Amygdala (tissue), 56 donors: ENCODE measurements at places on chromosomes 3 and 15.

- DNase-seq: no peak
Observed at GRCh38 chr15:38589502-38589901, 24.9 kb upstream of the RASGRP1 start.

DNA sequence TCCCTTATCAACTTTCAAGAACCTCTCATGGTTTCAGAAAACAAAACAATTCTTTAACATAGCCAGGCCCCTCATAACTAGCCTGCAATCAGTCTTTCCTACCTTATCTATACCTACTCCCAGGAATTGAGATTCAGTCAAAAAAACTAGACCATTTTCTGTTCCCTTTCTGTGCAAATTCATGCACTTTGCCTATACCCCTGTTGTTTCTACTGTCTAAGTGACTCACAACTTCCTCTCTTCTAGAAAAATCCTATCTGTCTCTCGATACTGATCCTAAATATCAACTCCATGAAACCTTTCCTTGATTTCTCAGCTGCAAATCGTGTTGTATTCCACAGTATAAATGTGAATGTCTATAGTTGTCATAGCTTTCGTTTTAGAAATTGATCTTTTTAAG lies 10.9 kb upstream of the IL1RAP start:
- DNase-seq: no peak

DNA sequence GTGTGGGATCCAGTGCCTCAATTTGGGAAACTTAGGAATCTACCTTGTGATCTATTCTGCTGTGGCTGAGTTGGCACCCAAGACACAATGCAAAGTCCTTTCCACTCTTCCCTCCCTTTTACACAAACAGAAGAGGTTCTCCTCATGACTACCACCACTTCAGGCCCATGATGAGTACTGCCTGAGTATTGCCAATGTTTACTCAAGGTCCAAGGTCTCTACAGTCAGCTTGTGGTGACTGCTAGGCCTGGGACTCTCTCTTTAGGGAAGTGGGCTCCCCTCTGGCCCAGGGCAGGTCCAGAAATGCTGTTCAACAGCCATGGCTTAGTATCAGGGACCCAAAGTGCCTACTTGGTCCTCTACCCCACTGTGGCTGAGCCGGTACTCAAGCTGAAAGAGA lies 56.8 kb upstream of the PEX5L start:
- DNase-seq: no peak

GRCh38 chr3:152307829-152308474 lies 39.2 kb downstream of the MBNL1 start:
- DNase-seq: no peak

DNA sequence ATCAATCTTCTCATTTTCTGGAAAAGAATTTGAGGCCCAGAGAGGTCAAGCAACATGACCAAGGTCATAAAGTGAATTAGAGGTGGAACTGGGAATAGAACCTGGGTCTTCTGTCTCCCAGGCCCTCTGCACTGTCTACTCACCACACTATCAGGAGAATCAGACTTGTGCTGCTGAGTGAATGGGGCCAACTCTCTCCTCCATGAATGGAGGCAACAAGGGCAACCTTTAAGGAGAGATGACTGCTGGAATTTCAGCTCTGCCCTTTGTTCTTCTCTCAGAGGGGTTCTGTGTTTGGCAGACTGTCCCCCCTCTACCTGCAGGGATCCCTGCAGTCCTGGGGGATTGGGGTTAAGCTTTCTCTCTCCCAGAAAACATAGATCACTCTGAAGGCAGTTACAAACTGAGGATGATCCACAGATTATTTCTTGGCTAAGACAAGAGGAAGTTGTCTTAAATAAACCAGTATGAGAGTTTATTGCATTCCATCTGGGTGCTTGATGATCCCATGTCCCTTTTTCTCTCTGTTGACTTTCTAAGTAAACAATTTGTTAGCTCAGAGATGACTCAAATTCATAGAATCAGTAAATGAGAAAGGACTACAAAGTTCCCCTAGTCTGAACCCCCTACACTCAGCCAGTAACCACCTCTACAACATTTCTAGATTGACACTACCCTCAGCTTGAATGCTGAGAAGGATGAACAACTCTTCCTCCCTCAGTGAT lies 99.0 kb upstream of the LIPC start:
- no peak for DNase-seq

- DNase-seq: no peak
Observed at GRCh38 chr3:148971401-148972163, 19.8 kb upstream of the GYG1 start.

- no peak for DNase-seq
Observed at GRCh38 chr3:58340594-58341244, 8.0 kb downstream of the PXK start.

- no peak for DNase-seq
Observed at GRCh38 chr3:171293142-171293782, 166.9 kb downstream of the TNIK start.

DNA sequence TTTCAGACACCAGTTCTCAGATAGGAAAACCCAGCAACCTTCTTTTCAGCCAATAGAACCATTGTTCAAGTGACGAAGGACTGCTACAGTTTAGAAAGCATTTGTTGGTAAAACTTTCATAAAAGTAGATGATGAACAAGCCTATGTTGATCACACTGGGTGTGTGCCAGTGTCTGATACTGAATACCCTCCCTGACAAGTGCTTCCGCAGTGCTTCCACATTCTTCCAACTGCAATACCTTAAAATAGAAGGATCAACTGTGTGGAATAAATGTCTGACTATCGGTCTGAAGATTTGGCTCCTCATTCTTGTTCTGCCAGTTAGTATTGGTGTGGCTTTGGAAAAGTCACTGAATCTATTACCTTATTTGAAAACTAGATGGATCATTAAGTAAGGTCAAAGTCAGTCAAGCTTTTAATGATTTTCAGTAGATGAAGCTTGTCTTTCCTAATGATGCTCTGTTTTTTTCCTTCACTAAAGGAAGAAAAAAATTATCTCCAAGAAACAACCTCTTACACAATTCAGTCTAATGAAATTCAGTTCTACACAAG lies 479.4 kb upstream of the CBLB start:
- no peak for DNase-seq

GRCh38 chr3:138438896-138439295 lies 4.5 kb downstream of the ESYT3 start:
- DNase-seq: no peak

DNA sequence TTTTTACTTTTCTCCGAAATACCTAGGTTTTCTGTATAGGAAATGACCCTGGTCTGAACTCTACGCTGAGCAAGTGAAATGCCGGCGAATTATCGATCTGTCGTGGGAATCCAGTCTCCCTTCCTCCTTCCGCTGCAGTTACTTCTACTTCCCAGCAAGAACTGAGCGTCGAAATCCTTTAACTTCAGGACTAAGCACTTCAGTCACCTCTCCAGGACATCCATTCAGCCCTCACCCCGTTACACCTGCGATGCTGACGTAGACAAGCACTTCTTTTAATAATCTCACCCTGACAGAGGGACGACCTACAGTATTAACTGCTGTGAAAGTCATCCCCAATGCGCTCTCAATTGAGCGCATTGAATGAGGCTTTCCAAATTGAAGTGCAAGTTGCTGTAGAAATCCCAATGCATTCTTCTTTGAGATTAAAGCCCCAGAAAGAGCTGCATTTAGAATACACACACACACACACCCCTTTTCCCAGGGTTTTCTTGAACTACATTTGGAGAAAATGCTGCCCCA lies 1.3 kb downstream of the TOP2B start:
- DNase-seq: no peak

GRCh38 chr3:168796339-168796738 lies 700.6 kb upstream of the GOLIM4 start:
- DNase-seq: no peak

DNA sequence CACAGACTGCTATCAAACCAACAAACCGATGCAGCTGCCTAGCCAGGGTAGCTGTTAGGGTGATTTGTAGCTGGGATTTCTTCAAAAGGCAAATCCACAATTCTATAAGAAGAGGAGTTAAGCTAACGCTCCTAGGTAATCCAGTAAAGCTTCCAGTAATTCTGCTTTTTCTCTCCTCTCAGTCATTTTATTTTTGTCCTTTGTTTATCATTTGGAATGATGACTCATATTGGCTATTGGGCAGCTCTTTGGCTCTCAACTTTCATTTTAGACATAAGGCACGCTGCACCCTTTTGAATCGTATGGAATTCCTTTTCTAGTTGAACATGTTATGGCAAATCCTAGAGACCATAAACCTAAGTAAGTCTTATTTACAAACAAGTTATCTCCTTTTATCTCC lies 53.2 kb upstream of the PPARG start:
- DNase-seq: no peak

- no peak for DNase-seq
Observed at GRCh38 chr3:14957925-14958324, 10.5 kb downstream of the NR2C2 start.

GRCh38 chr3:175065497-175065896 lies 206.4 kb downstream of the NAALADL2 start:
- no peak for DNase-seq

DNA sequence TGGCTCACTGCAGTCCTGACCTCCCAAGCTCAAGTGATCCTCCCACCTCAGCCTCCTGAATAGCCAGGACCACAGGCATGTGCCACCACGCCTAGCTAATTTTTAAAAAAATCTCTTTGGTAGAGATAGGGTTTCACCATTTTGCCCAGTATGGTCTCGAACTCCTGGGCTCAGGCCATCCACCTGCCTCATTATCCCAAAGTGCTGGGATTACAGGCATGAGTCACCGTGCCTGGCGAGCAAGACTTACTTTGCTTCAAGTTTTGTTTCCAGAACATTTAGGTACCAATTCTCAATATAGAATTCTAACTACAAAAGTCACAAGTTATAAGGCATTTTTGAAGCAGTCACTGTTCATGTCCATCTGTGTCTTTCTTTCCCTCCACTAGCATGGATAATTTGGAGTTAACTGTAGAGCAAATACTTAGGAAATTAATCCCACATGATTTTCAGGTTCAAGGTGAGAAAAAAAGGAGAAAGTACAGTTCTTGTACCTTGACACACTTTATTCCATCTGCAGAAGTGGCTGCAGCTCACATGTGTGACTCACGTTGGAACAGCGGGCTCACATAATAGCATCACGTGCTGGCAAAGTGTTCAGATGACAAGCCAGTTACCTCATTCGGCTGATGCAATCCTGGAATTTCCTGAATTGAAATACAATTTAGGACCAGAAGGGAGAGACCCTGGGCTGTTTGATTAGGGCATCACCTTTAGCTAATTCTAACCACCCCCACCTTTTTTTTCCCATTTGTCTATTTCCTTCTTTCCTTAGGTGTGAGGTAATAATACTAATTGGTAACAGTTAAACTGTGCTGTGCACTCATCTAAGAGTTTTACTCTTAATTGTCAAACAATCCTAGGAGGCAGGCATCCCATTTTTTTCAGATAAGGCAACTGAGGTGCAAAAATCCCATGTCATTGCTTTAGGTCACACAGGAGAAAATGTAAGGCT lies 46.9 kb upstream of the NEDD4 start:
- DNase-seq: no peak

DNA sequence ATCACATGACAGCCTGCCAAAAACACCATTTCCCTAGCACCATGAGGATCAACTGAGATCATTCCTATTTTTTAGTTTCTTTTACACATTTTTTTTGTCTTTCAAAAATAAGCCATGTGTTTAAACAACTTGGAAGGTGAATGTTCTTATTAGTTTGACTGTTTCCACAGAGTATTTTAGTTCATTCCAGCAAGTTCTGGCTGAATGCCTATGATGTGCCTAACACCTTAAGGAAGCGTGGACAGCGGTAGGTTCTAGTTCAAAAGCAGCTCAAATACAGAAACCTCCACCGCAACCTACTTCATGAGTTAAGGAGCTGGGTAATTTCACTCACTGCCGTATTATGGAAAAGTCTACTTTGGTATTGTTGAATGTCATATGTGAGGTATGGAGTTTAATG lies 101.3 kb upstream of the ADAMTS9 start:
- no peak for DNase-seq

DNA sequence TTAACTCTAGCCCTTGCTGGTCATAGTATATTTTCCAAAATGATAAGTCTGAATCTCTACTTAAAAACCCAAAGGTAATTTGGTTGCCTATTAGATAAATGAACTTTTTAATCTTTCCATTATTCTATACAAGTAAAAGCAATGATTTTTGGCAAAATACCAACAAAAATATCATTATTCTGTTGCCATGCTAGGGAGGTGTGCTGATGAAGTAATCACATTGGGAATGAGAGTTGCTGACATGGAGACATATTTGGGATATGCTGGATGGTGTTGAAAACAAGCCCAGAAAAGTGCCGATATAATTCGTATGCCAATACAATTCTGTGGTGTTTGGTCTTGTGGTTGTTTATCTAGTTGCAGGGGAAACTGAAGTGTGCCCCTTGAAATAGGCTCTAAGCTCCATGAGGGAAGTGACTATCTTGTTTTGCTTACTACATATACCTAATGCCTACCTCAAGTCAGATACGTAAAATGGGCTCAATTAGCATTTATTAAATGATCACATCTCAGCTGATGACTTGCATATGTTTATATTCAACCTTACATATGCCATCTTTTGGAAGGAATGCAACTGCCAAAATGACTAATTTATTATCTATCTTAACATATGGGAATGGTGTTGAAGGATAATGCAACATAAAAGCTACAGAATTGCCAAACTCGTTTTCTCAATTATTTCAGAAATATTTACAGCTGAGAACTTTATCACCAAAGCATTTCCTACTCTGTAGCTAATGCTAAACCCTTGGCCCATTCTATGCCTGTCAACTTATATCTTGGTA lies 5.8 kb downstream of the TOPBP1 start:
- no peak for DNase-seq

DNA sequence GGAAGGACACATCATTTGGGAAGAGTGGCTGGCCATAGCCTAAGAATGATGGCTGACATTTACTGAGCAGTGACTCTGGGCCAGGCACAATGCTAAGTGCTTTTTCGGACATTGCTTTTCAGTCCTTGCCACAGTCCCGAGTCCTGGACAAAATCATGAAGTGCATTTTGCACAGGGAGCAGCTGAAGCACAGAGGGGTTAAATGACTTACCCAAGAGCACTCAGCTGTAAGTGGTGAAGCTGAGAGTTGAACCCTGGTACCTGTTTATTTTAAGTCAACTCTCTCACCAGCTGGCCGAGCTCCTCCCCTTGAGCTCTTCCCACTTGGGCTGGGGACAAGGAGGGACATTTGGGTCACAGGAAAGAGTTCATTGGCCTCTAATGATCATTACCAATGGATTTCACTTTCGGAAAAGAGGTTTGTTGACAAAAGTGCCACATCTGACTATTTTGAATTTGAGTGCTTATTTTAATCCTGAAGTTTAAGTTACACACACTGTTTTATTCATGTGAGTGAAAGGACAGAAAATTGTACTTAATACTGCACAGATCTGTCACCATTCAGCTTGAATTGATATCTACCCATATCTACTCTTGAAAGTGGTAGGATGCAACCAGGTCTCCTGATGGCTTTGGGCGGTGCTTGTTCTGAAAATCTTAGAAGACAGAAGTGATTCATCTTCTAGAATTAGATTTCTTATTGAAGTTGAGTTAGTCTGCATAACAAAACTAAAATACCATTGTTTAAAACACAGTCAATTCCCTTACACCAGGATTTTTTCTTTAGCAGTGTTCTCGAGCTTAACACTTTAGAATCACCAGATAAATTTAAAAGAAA lies 368.7 kb upstream of the PROK2 start:
- no peak for DNase-seq

GRCh38 chr3:97257942-97258697 lies 443.7 kb downstream of the EPHA6 start:
- DNase-seq: no peak
